ENCODE measurements at places on chromosomes 11 and 22.

DNA sequence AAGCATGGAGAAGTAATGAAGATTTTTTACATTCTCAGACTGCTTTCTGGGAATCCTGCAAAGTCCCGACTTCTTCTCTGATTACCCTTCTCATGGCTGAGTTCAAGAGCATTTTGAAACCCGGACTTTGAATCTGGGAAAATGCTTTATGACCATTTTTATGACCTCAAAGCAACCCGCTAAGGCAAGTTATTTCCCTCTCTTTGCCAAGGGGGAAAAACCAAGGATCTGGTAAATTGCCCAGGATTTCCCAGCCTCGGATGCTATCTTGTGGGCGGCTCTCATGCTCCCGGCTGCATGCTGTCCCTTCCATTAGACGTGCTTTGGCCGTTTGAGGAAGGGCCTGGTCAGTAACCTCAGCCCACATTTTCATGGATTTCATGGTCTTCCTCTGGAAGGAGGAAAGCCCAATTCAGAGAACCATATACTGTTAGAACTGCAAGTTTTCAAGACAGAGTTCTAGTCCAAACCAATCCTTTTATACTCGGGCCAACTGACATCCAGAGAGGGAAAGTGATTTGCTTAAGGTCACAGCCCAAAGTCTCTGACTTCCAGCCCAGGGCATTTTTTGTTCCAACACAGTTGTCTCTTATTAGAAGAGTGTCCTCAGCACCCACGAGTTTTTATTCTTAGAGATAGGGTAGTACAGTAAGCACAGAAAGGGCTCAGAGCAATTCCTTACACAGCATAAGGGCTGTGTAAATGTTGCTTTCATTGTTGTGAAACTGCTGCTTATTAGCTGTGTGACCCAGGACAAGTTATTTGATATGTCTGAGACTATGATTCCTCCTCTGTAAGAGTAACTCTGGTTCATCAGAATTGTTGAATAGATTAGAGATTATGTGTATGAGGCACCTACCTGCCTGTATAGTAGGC lies 77.4 kb downstream of the NAV2 start:
- DNase-seq: no peak

GRCh38 chr11:47152953-47153950 lies 23.4 kb downstream of the ARFGAP2 start:
- DNase-seq: peak; percentile 53

GRCh38 chr11:102312667-102313066 lies 4.6 kb upstream of the BIRC3 start:
- DNase-seq: no peak

DNA sequence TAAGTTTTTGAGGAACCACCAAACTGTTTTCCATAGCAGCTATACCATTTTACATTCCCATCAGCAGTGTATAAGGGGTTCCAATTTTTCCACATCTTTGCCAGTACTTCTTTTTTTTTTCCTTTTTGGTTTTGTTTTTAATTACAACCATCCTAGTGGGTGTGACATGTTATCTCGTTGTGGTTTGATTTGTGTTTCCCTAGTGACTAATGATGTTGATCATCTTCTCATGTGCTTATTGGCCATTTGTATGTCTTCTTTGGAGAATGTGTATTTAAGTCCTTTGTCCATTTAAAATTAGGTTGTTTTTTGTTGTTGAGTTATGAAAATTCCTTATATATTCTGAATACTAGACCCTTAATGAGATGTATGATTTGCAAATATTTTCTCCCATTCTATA lies 59.3 kb downstream of the STIM1 start:
- no peak for DNase-seq

DNA sequence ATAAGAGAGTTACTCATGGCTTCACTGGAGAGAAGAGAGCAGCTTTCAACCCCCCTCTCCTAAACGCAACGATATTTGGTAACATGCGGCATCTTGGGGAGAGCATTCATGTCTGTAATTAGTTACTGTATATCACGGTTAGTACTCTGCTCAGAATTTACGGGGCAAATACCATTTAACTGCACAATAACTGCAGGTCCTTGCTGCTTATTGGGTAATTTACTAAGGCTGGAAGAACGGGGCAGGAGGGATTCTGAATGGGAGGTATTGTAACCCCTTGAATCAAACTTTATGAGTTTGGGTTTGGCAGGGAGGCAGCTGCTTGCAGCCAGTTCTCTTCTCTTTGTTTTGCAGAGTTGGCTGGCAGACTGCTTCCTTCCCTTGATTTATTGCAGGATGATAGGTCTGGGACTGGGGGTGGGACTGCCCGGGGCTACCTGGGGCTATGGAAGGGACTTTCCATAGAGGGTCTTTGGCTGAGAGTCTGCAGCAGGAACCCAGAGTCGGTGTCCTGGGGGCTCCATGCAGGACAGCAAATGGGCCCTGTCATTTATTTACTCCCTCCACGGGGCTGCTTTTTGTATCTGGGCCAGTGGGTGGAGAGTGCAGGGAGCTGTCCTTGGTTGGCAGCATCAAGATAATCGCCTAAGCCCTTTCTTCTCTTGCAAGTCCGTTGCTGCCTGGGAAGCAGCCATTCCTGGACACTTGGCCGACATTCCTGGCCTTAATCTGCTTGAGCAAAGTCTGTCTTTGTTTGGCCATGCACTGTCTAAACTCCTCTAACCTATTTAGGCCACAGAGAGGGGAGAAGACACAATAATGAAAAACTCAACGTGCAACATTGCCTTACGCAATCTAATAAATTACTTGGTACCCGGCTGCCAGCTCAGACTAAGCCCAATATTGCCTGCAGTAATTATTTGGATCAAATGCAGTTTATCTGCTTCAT lies 188.9 kb downstream of the ST3GAL4 start:
- DNase-seq: no peak

DNA sequence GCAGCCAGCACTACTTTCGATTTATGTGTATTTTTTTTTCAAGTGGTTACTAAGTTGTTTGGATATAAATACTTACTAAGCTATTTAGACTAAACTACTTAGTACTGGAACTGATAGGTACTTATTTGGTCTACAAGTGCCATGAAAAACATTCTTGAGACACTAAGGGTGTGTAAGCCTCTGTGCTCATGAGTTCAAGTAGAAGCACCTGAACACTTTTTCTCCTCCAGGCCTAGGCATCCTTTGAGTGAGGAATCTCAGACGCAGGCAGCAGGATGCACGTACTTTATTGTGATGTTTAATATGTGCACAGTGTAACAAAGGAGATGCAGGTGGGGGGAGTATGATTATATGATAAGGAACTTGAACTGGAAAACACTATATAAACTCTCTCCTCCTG lies 7.8 kb downstream of the TESMIN start:
- DNase-seq: no peak

- no peak for DNase-seq
Measured at GRCh38 chr11:10692531-10693115, 932 bp downstream of the IRAG1 start.

DNA sequence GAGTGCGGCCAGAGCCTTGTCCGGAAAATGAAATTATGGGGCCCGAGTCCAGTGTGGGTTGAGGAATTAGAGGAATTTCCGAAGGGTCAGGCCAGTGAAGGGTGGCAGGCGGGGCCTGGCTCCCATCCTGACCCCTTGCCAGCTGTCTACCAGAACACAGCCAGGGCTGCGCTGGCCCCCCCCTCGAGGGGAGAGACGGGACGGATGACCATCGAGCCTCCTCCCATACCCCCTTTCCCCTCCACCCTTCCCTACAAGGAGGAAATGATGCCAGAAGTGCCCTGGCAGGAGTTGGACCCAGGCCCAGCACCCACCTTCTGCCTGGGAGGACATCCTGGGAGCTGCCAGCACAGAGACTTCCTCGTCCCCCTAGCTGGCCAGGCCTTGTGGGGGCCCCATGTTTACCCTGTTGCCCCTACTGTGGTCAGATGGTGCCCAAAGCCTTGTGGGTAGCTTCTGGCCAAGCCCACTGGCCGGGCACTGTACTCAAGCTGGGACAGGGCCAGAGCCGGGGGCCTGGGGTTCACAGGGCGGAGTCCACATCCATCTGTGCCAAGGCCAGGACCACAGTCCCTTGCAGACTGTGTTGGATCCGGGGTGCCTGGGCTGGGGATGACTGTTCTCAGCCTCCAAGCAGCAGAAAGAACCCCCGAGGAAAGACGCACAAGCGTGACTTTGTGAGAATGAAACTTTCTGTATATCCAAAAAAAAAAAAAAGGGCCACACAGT lies 20.8 kb downstream of the ARVCF start:
- DNase-seq: no peak

GRCh38 chr11:79482800-79483199 lies 42.0 kb upstream of the TENM4 start:
- DNase-seq: no peak

GRCh38 chr11:5317292-5317691 lies 6.8 kb downstream of the OR51B2 start:
- no peak for DNase-seq

DNA sequence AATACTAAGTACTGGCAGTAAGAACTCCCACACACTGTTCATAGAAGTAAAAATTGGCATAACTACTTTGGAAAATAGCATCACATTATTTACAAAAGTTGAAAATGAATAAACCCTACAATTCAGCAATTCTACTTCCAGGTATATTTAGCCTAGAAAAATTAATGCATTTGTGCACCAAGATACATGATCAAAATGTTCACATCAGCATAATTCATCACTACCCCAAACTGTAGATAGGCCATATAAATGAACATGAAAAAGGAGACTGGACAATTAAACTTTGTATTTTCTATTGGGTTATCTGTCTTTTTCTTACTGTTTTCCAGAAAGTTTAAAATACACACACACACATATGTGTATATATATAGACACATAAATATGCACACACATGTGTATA lies 5.9 kb downstream of the OR5B21 start:
- no peak for DNase-seq

DNA sequence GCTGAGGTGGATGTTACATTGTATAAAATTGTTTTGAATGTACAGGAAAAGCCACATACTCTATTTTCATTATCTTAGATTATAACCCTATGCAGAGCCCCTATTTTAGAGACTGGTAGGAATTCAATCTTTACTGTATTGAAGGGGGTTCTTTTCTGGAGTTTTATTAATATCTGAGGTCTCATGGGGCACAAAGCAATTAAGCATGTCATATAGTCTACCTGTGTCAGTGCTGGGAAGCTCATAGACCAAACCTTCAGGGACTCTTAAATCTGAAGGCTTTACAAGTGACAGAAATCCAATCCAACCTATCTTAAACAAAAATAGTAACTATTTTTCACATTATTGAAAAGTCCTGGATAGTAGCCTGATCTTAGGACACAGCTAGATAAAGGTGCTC lies 733.7 kb downstream of the NELL1 start:
- DNase-seq: no peak

GRCh38 chr11:68325183-68325906 lies 13.0 kb downstream of the LRP5 start:
- DNase-seq: no peak

DNA sequence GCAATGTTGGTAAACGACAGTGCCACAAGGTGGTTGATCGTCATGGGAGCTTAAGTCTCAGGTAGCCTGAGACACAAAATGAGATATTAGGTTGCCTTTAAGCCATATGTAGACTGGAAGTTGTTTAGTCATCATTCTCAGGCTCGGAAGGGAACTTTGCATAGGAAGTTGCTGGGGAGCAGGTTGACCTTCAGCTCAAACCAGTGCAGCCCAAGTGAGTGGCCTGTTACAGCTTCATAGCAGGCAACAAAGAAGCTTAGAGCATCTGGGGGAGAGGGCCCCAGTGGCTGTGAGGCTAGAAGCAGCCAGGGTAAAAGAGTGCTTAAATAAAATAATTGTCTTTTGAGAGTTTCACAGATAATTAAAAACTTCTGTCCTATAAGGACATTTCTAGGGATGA lies 404.0 kb downstream of the GUCY1A2 start:
- DNase-seq: no peak

- no peak for DNase-seq
Measured at GRCh38 chr22:48607901-48608662, 1219.6 kb downstream of the BRD1 start.

- DNase-seq: no peak
Measured at GRCh38 chr11:48025984-48026340, 45.6 kb downstream of the PTPRJ start.

- DNase-seq: no peak
Measured at GRCh38 chr22:22848364-22848866, 39.2 kb upstream of the IGLL5 start.

- DNase-seq: no peak
Measured at GRCh38 chr11:73315293-73316020, 7.4 kb downstream of the ARHGEF17 start.

- DNase-seq: no peak
Measured at GRCh38 chr22:39091126-39092081, 5.6 kb upstream of the APOBEC3H start.

DNA sequence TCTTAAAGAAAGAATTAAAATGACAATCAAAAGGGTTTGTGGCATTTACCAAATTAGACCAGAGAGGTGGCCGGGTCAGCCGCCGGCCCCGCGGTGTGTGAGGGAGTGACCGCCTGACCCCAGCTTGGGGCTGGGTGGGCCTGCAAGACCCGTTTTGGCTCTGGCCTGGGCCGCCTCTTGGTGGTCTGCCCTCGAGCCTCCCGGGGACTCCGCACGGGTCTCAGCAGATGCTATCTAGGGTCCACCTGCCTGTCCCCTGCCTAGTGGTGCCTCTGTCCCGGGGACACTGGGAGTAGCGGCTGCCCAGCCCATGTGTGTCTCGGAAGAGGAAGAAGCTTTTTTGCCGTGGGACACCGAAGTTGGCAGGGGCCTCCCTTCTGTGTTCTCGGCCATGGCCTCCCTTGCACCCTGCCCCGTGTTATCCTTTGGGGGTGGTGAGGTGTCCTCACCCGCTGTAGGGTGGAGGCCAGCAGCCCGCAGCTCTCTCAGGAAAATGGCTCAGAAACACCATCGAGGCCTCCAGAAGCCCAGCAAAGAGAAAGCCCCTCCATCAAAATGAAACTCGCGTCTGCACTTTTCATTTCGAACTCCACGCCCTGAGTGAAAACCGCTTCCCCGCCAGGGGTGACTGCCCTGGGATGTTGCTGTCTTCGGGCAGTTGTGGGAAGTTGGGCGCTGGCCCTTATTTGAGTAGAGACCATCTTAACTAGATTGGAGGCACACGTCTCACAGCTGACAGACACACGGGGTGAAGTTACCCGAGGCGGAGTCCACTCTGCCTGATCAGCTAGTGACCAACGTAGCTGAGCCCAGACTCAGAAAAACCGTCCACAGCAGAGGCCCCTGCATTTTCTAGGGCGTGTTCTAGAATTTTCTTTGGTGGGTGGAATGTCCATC lies 8.0 kb downstream of the CCND1 start:
- DNase-seq: no peak

DNA sequence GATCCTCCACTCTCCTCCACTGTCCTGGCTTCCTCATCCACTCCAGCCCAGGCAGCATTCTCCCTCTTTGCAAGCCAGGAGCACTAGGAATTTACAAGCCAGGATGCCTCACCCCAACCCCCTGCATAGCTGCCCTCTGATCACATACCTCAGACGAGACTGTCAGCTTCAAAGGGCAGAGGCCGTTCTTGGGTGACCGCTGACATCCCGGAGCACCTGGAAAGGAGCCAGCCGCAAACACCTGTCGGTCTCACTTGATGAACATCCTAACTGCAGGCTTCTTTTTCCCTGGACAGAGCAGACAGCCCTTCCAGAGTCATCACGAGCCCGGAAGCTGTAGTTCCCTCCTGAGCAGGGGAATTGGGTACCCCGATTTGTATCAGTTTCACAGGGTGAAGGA lies 451.3 kb upstream of the B3GAT1 start:
- no peak for DNase-seq

- DNase-seq: no peak
Measured at GRCh38 chr11:120086651-120087050, 51.3 kb downstream of the TRIM29 start.
